ENCODE measurements at places on chromosomes 5 and 9.

DNA sequence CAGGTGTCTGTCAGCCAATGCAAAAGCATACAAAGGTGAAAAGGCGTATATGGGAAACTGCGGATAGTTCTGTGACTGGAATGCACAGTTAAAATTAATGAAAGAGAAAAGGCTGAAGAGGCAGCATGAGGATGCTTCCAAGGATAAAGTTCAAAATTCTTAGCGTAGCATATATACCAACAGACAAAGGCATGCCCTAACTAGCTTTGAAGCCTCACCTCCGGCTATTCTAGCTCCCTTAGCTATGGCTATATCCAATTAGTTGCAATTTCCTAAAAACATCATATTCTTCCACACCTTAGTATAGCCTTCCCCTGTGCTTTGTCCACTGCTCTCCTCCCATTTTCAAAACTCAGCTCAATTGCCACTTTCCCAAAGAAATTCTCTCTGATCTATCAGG, 1.4 kb upstream of the DNAJA1 start:
- DNase-seq: no peak

DNA sequence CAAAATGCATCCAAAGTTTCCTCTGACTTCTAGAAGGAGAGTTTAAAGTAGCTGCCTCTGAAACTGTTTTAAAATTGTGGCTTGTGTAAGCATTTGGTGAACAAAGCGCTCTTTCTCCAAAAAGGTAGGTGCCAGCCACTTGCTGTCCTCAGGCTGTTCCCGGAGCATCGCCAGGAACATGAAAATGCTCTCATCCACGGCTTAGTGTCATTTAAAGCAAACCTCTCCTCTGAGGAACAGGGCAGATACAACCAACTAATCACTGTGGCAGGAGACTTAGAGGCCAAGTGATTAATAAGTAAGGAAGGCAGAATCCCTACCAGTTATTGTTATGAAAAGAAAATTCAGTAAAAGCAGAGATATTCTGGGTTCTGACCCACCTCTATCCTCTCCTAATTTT, 165.6 kb downstream of the DCP2 start:
- no peak for DNase-seq

GRCh38 chr5:132859889-132860437, 6.3 kb downstream of the GDF9 start:
- DNase-seq: no peak

DNA sequence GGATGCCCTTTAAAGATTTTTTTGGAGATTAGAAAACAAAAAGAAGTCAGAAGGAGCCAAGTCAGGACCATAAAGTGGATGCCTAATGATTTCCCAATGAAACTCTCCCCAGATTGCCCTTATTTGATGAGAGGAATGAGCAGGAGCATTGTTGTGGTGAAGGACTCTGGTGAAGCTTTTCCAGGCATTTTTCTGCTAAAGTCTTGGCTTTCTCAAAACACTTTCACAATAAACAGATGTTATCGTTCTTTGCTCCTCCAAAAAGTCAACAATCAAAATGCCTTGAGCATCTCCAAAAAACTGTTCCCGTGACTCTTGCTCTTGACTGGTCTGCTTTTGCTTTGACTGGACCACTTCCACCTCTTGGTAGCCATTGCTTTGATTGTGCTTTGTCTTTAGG, 121.8 kb downstream of the CAAP1 start:
- no peak for DNase-seq

DNA sequence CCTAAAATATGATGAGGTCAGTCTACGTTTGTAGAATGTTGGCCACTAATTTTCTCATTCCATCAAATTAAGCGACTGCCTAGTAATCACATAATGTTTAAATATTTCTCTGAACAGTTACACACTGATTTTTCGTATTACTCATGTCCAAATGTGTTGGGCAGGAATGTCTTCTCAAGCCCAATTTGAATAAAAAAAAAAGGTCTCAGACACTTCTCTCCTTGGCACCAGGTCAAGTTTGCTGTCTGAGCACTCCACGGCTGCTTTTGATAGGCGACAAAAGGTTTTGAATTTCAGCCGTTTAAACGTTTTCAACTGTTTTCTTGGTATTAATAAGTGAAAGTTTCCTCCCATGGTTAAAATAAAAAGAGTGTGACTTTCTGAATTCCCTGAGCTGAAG, 542.1 kb downstream of the IRX1 start:
- no peak for DNase-seq

DNA sequence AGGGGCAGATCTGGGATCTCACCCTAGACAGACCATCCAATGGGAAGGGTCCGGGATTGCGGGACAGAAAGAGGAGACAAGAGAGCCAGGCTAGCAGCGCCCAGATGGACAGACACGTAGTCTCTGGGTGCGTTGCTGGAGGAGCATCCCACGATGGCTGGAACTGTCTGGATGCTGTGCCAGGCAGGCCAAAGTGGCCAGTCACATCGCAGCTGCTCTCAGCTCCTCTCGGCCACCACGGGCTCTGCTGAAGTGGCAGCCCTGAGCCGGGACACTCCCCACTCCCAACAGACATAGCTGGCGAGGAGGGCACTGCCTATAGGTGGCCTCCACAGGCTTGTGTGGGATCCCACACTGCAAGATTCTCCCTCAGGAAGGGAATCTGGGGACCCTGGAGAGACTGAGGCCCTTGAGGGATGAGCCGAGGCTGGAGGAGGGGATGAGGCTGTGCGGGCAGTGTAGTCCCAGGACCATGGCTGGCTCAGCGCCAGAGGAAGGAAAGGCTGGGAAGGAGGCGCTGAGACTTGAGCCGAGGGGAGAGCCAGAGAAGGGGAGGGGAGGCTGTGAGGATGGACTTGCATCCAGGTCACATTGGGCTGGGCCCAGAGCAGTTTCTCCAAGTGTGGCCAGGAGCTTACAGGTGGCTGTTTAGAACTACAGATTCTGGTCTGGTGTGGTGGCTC, 10.3 kb upstream of the WDR5 start:
- DNase-seq: no peak

DNA sequence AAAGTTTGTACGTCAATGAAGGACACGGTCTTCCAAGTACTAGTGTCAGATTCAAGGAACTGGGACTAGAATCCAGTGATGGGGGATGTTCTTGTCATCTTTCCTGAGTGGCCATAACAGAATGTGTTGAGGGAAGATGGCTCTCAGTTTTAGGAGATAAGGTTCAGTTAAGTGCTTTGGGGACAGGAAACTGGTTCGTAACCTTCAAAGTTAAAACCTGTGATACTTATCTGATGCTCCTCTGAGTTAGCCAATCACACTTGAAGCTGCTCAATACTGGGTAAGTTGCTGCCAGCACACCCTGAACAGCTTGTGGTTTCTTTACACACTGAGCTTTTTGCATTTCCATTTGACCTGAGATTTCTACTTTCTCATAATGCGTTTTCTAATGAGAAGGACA, 64.4 kb downstream of the PIK3R1 start:
- DNase-seq: no peak

DNA sequence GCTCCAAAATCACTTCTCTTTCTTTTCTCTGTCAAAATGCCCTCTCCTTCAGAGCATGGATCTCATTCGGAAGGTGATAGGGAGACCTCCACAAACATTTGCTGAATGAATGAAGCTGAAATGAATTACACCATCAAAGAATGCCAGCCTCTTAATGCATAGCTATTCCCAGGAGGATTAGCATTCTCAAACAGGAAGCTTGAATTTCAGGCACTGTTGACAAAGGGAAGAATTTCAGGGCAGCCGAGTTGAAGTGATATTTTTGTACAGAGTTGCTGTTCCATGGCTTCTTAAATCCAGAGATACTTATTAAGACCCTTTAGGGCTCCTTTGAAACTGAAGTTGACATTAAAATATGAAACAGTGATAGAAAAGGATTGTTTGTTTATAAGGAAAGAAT, 18.8 kb downstream of the HBEGF start:
- no peak for DNase-seq

DNA sequence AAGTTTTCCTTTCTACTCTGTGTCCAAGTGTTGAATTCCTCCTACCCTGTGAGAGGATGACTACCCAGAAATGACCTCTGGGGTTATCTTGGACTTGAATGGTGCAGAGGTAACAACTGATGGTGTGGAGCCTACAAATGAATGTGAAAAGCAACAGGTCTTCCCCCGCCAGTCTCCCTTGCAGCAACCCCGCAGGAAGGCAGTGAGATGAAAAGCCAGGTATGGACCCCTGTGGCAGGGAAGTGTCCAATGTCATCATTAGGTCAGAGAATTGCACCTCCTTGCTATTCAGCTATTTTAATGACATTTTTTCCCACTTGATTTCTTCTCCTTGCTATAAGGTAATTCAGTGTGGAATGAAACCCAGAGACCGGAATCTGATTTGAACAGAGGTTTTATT, 58.5 kb downstream of the MAT2B start:
- DNase-seq: no peak

DNA sequence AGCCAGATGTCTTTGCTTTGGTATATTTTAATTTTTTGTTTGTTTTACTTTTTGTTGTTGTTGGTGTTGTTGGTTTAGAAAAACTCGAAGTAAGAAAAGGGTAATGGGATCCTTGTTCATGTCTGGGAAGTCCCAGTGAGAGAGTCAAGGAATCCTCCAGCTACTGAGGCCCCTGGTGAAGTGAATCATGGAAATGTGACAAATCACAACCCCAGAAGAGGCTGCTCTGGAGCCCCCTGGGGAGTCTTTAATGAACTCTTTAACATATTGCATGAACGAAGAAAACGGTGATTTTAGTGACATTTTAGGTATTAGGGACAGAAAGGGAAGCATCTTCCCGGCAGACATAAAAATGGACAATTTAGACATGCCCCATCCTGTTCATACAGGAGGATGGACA, 41.3 kb downstream of the TMEM174 start:
- no peak for DNase-seq

DNA sequence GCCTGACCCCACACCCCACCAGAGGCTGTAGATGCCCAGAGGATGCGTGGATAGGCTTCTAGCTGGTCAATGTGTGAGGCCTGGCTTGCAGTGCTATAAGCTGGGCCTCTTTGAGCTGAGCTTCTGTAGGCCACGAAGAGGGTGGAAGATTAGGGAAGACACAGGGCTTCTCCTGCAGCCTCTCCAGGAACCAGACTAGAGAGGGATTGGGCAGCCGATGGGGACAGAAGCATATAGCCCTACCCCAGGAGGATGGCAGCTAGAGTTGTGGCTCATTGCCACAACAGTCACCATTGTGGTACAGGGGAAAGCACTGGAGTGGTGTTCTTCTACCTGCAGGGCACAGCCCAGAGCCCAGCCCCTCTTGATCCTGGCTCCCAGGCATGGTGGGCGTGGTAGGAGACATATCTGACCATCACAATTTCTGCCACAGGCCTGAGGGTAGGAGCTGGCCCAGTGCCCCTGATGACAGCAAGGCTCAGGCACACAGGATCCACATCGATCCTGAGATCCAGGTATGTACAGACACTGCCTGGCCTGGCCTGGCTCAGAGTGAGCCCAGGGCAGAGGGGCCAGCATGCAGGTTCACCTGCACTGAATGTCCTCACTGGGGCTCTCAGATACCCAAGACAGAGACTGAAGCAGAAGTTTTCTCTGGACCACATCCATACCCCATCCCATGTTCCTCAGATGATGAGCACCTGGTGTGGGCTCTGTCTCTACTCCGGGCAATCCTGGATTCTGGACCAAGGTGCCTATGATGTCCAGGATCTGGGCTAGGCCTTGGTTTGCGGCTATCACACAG, 8.7 kb downstream of the PDLIM4 start:
- DNase-seq: peak; percentile 13

DNA sequence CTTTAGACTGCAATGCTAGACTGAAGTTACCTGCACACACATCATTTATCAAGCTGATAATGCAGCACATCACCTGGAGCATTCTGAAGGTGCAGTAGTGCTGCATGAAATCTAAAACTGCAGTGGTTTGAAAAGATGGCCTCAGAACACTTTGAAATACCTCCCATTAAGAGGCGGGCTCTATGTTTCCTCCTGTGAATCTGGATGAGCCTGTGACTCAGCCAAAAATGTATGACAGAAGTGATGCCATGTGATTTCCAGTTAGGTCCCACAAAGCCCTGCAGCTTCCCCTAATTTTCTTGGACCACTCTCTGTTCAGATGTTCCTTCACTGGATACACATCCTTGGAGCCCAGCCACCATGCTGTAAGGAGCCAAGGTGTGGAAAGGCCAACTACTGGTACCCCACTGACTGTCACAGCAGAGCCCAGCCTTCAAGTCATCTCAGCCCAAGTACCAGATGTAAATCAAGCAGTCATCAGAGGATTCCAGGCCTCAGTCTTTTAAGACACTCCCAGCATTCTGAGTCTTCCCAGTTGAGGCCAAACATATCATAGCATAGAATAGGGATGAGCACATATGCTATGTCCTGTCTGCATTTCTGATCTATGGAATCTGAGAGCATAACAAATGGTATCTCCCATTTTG, 27.2 kb upstream of the DEPDC1B start:
- no peak for DNase-seq

- DNase-seq: peak; percentile 28
Measured at GRCh38 chr5:94545870-94546625, 72.4 kb downstream of the KIAA0825 start.

DNA sequence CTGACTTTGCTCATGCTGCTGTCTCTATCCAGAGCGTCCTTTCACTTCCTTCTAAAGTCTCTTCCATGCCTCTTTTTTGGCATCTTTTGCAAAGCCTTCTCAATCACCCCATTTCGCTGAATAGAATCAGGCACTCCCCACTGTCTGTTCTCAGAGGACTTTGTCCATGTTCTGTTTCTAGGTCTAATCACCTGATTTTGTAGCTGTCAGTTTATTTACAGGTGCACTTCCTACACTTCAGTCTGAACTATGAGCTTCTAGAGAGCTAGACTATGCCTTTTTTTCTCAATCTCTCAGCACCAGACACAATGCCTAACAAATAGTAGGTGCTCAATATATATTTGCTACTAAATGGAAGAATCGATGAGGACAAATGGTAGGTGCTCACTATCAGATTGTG, 29.9 kb downstream of the TLR4 start:
- DNase-seq: no peak

- no peak for DNase-seq
Measured at GRCh38 chr9:2838371-2839000, 5.4 kb downstream of the PUM3 start.

- no peak for DNase-seq
Measured at GRCh38 chr5:148687427-148687826, 33.1 kb upstream of the HTR4 start.

GRCh38 chr5:35803191-35803651, 53.5 kb upstream of the IL7R start:
- peak; percentile 79 for DNase-seq

- no peak for DNase-seq
Measured at GRCh38 chr5:122137702-122138101, 8.4 kb downstream of the ZNF474 start.
